SK-N-MC (cell line): ENCODE measurements at places on chromosomes 13 and 19.

- DNase-seq: no peak
Measured at GRCh38 chr13:54945973-54946372, 1917.4 kb downstream of the OLFM4 start.

- DNase-seq: no peak
Measured at GRCh38 chr13:111659219-111659775, 338.9 kb downstream of the TEX29 start.

DNA sequence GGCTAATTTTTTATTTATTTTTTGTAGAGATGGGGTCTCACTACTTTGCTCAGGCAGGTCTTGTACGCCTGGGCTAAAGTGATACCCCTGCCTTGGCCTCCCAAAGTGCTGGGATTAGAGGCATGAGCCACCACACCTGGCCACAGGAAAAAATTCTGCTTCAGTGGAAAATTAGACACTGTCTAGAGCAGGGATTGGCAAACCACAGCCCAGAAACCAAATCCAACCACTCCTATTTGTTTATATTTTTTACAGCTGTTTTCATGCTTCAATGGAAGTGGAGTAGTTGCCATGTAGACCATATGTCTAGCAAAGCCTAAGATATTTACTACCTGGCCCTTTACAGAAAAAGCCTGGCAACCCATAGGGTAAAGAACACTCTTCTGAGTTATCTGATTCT is 123.7 kb upstream of the MRI1 start:
- no peak for DNase-seq

GRCh38 chr19:17063428-17063827 is 11.8 kb downstream of the HAUS8 start:
- no peak for DNase-seq

- DNase-seq: no peak
Measured at GRCh38 chr19:48659768-48660167, 13.0 kb downstream of the NTN5 start.

- DNase-seq: no peak
Measured at GRCh38 chr19:16003391-16003790, 54.6 kb downstream of the OR10H4 start.

GRCh38 chr19:36635342-36635741 is 30.2 kb downstream of the ZNF382 start:
- DNase-seq: no peak

GRCh38 chr19:11196406-11197287 is 698 bp downstream of the KANK2 start:
- DNase-seq: no peak

DNA sequence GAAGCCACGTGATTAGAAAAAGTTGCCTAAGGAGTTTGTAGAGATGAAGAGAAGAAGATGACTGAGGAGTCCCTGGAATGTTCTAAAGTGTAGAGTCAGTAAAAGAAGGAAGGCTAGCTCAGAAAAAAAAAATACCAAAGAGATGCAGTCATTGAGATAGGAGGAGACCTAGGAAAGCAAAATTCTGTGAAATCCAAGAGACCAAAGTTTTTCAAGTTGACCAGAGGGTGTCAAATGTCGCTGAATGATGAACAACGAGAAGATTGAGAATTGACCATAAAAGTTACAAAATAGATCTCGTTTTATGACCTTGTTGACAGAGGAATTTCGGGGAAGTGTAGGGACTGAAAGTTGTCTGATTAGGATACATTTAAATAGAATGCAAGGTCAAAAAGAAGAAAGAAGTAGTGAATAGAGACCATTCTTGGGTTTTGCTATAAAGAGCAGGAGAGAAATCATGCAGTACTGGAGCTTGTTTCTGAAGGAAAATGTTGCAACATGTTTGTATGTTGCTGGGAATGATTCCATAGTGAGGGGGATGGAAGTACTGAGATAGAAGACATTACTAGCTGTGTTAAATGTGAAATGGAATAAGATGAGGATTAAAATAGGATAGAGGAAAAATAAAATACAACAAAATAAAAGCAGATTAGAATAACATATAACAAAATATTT is 30.2 kb upstream of the HTR2A start:
- no peak for DNase-seq

DNA sequence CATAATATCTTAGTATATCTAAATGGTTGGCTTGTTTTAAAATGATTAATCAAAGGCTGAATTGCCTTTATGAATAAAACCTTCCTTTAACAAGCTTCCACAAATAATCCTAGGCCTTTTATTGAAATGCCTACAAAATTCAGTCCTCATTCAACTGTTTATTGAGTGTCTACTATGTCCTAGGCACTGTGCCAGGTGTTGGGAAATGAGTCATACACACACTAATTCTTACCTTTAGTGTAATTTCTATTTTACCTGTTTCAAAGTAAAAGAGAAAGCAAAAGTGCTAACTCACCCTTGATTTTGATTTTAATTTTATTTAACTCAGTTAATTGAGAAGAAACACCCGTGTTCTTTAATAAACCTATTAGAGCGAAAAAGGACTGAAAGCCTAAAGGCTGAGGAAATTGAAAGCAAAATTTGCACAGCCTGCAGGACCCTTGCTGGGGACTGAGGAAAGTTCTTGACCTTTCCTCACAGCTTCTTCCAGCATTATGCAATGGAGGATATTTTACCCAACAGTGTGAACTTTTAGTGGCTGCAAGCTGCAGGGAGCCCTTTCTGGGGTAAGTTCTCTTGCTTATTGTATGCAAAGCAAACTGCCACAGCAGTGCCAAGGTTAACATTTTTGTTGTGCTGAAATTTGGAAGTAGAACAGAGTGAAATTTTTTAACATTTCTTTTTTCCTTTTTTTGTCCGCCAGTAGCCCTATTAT is 83.1 kb downstream of the B3GLCT start:
- DNase-seq: no peak

- no peak for DNase-seq
Measured at GRCh38 chr19:9935506-9936325, 599 bp downstream of the OLFM2 start.

GRCh38 chr13:110546378-110546777 is 15.1 kb downstream of the RAB20 start:
- no peak for DNase-seq

DNA sequence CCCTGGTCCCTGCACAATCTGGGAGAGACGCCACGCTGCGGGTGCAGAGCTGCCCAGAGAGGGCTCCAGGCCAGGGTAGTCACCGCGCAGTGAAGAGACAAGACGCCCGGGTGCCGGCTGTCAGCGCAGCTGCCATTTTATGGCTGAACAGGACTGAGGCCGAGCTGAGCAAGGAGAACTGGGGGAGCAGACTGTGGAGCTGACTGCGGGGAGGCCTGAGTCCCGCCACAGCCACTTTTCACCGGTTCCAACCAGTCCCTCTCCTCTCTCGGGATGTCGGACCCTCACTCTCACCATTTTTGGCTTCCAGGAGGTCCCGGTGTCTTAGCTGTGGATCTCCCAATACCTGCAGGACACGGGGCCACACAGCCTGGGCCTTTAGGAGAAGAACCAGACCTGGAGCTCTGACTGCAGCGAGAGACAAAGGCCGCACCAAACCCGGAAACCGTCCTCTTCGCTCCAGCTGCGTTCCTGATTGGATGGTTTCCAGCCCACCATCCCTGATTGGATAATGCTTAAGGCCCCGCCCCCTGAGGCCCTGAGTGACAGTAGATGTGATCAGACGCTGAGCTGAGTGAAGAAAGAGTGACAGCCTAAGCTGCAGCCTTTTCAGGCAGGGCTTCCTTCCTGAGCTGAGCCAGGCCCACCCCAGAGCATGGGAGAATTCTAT is at the start of gene ZNF626:
ZNF626 (minus strand) TSS at position 422 of the 670 bp plus-strand sequence; CDS start at position 297, 125 bp downstream.
- no peak for DNase-seq

DNA sequence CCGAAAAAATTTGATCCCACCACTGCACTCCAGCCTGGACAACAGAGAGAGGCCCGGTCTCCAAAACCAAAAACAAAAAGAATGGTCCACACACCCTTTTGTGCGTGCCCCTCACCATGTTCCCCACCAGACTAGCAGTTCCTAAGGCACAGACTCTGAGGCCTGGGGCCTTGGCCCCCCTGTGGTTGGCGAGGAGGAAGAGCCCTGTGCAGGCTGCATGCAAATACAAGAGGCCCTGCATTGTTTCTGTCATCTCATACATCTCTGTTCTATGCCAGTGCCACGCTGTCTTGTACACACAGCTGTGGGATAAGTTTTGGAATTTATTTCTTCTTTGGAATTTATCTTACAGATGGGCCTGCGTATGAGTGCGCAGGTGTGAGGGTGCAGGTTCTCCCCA is 4.7 kb upstream of the YJEFN3 start:
- DNase-seq: no peak

DNA sequence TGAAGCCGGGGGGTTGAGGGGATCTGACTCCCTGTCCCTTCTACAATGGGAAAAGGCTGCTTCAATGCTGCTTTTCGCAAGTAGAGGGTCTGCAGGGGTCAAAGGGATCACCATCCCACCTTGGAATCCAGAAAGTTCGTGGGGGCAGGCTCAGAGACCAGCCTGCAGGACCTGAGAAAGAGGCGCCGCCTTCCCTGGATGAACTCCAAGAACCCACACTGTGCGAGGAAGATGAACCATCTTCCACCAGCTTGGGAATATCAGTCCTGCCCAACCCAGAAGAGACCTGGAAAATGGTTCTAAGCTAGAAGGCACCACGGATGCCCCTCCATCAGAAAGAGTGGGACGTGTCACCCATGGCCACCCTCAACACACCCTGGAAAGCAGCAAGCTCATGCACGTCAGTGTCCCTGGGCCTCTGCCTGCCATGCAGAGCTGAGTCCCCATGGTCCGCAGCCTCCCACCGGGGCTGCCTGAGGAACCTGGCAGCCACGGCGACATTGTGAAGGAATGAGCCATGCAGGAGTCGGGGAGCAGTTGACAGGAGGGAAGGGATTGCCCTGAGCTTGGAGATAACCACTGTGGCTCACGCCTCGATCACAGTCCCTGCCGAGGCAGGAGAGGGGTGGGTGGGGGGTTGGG is 14.6 kb downstream of the RAB3D start:
- no peak for DNase-seq

DNA sequence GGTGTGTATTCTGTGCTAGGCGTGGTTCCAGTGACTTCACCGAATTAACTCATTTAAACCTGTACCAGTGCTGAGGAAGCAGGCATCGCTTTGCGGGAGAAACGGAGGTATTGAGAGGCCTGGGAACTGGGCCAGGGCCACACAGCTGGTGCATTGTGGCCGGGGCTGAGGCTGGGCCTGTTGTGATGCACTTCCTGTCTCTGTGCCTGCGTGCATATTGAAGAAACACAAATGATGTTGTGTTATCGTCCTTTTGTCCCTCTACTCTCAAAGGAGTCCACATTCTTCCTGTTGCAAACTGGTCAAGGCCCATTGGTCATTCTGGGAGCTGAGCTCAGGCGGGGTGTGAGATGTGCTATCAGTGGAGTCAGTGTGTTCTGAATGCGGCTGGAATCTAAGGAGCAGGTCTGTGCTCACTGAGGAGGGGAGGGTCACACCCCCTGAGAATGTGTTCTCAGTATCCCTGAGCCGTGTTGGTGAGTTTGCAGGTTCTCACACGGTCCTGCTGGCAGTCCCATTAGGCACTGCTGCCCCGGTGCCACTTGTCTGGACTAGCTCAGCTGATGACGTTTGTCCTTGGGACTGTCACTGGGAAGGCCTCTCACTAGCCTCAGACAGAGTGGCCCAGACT is 62.1 kb downstream of the ARHGEF7 start:
- DNase-seq: no peak

DNA sequence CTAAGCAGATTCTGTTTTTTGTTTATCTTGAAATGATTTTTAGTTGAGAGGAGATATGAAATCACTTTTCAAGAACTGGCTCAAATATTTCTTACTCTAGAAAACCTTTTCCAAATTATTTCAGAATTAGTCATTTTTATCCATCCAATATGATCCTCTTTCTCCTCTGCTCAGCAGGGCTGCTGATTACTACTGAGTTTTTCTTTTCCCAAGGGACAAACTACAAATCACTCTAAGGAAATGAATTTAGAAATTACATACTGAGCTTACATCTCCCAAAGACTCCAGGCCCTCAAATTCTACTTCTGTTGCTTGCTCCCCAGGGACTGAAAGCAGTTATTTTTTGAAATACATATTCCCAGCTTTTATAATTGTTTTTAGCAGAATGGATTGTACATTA is 87.4 kb upstream of the UFM1 start:
- no peak for DNase-seq

DNA sequence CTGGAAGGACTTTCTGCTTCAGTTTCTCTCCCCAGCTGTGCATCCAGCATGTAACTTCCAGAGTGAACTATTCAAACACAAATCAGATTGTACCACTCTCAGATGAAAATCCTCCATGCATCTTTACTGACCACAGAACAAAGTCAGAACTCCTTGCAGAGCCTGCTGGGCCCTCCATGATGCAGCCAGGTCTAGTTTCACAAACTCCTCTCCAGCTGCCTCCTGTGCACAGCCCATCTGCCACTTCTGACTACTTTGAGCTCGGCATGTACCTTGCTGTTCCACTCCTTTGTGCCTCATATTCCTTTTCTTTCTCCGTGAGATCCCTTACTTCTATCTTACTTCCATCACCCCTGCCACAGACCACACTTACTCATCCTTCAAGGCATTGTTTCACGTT is 31.4 kb downstream of the NALCN start:
- no peak for DNase-seq

GRCh38 chr13:26600343-26600742 is 42.9 kb downstream of the WASF3 start:
- no peak for DNase-seq

DNA sequence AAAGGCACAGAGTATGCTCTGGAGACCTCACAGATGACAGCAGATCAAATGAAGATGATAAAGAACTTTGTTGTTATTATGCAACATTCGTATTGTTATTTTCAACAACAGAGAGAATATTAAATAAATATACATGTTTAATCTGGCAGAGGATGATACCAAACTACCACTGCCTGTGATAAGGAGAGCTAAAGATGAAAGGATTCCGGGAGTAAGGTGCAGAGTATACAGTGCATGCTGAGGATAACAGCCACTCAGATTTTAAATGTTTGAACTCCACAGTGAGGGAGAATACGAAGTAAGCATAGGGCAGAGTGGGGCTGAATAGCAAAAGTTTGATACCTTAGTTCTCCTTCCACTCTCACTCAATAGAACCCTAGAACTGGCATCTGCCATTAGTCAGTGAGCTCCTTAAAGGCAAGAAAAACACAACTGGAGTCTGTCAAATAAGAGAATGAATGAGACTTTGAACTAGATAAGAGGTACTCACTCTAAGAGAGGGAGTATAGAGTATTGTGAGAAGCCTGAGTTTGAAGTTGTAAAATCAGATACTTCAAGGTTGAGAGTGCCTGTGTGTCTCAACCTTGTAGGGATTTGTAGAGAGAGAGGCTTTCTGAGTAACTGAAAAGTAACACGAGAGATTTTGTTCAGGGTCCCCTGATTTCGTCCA is 78.5 kb downstream of the STARD13 start:
- DNase-seq: no peak

DNA sequence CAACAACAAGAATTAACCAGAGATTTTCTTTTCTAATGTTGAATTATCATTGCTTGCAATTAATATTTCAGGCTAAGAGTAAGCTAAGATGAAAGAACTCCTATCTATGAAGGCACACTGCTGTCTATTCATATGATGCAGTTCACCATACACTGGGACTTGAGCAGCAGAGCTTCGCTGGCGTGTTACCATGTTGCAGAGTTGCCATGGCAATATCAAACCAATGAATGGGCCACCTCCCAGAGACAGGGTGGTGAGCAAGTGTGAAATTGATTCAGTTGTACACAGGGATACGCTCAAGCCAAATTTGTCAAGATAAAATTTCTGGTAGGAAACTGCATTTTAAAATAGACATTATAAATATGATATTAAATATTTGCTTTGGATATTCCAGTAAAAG is 69.3 kb upstream of the MYO16 start:
- no peak for DNase-seq
